Pulmonary artery endothelial cell (primary cell): ENCODE measurements at places on chromosomes 5 and 9. TPM values are rescaled to one million over a fixed set of nuclear protein-coding genes. Genes with fewer than 3 reads are reported as not detected.

The BNC2 gene
- total RNA-seq: 12.8 and 16.8 TPM in 2 replicates

The FAM221B gene
- not detected in 2 replicates for total RNA-seq

DNA sequence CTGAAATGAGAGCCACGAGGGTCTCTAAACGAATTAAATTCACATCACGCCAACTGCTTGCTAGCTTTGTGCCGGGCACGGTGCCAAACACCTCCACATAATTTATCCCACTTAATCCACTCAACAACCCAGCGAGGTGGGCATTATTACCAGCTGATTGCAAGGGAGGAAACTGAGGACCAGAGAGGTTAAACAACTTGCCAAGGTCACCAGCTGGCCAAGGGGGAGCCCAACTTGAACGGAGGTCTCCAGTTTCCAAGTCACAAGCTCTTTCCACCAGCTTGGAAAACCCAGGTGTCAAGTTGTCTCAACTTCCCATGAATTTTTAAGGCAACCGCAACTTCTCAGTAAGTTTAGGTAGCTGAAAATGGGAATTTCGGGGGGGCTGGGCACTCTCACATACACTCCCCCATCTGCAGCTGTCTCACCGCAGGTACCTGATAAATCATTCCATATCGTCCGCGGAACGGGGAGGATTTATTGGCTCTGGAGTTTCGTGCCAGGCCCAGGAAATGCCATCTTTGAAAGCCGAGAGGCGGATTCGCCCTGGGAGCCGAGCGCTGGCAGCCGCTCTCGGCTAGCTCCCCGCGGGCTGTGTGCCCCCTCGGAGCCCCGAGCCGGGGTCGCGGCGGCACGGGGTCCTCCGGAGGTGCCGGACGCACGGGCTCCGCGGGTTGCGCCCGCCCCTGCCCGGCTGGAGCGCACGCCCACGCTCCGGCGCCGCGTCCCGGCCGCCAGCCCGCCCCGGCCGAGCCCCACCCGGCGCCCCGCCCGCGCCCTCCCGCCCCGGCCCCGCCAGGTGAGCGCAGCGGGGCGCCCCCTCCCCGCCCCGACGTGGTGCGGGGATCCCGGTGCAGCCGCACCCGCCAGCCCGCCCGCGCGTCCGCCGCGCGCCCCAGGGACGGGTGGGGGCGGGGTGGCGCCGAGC is 617 bp downstream of the PTPN3 start:
- no peak for DNase-seq

GRCh38 chr5:126723643-126724042 is 53.3 kb upstream of the LMNB1 start:
- no peak for DNase-seq

- DNase-seq: no peak
Measured at GRCh38 chr5:157575381-157576020, at the start of gene ADAM19. ADAM19 (minus strand) TSS chr5:157575775; CDS start chr5:157575696, 79 bp downstream.

- DNase-seq: no peak
Measured at GRCh38 chr9:82675605-82676004, 387.3 kb downstream of the RASEF start.

DNA sequence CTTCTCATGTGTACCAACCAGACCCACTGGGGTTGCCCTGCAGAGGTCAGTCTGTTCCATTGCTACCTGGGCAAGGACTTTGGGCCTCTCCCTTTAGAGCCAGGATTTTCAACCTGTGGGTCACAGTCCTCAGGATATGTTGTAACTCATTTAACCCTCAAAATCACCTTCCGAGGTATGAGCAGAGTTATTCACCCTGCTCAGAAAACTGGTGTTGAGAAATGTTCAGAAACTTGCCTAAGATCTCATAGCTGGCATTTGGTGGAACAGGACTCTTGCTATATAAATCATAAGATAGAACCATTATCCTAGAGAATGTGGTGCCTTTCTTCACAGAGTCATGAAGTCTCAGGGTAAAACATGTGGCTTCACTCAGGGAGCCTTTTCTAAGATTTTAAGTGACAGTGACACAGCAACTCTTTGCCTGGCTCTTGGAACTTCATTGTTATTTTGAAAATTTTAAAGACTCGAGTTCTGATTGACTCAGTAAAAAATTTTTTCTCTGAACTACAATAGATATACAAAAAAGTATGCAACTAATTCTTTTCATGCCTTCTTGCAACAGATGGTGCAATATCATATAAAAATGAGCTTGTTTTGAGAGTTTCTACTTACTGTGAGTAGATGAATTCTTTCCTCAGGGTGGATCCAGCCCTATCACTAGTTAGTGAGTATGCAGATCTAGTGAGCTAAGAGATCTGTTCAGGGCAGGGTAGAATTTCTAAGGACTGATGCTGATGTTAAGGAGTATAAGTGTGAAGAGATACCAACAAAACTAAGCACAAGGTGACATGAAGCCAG is 29.5 kb downstream of the CAST start:
- no peak for DNase-seq
